ENCODE measurements at places on chromosomes 12 and 14.

DNA sequence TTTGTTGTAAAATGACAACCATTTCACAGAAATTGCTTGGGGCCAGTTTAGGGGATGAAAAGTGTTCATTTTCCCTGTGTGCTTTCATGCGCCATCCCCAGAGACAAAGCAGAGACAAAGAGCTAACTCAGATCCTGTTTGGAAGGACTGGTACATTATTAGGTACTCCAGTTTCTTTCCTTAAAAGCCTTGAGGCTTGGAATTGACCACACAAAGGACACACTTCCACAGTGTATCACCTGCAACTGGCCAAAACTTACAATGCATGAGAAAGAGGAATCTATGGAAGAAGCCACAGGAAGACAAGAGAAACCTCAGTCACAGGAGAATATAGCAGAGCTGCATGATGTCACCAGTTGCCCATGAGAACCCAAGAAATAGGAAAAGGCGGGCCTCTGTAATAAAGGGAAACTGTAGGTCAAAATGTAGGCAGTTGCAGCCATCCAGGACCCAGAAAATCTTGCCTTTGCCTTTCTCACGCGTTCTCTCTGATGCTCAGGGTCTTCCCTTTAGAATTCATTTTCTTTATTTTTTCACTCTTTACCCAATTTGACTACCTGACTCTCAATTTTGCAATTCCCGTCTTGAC, 339.0 kb downstream of the RMST start:
- DNase-seq: no peak

- no peak for DNase-seq
Observed at GRCh38 chr12:106724934-106725333, 49.5 kb upstream of the RIC8B start.

DNA sequence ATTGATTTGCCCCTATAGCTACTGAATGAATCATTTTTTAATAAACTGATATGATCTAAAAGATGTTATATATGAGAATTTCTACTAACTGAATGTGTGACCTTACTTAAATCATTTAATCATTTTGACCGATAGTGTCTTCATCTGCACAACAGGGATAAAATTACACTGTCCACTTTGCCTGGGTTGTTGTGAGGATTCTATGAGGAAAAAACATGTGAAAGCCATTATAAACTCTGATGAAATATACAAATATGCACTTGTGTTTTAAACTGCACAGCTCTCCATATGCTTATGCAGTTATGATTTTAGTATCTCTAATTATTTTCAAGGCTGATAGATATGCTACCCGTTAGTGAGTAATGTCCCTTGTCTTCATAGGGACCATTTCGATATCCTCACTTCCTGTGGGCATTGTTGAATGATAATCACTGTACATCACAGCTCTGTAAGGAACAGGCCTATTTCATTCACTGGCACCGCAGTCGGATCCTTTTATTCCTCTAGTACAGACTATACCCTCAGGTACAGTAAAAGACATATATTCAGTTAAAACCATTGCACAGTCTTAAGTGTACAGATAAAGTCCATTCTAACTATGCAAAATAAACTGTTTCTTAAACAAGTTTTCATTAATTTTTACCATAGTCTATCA, 88.7 kb upstream of the RAP1B start:
- no peak for DNase-seq

- DNase-seq: no peak
Observed at GRCh38 chr12:93191956-93192355, 185.8 kb upstream of the NUDT4 start.

DNA sequence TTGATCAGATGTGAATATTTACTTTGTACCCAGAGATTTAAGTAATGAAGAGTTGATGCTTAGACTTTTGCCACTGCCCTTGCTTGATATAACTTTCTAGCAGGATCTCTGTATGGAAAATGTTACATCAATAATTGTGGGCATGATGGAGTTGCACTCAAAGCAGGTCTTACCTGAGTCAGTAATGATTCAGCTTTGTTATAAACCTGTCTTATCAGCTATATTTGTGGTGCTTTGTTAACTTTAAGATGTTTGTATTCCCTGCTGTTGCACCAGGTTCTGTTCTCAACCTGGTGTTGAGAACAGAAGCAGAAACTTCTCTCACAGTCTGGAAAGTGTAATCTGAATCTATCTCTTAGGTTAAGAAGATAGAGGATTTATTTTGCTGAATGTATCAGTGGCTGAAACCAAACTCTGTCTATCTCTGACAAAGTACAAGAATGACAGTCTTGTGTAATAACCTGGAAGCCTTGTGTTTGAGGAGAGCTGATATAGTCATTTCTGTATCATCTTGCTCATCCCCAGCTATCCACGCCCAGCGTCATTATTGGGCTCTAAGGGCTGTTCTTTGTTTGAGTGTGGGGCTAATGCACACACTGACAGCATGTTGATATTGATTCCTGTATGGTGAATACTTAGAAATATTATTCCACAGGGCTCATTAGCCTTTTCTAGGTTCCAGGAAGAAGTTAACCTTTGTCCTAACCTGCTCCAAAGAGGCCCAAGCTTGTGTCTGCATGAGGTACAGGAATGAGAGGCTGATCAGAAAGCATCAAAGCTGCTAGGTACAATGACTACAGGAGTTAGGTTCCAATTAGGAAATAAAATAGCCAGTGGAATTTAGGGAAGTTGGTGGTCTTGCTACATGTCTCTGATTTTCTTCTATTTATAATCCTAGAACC, 3.6 kb downstream of the AKAP6 start:
- DNase-seq: no peak

DNA sequence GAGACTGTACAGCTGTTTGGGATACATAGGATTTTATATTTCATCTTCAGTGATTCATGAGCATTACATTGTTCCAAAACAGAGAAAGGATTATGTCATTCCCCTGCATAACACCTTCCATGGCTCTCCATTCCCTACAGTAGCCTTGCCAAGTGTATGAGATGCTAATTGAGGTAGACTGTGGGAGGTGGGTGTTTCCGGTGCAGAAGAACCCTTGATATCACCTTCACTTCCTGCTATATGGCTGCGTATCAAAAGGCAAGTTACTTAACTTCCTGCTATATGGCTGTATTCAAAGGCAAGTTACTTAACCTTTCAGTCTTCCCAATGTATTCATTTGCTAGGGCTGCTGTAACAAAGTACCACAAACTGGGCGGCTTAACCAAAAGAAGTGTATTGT, 11.2 kb downstream of the FAR2 start:
- no peak for DNase-seq

- DNase-seq: no peak
Observed at GRCh38 chr12:12108441-12109058, 37.8 kb downstream of the BCL2L14 start.

- peak; percentile 85 for DNase-seq
Observed at GRCh38 chr12:67647799-67648520, 585 bp upstream of the DYRK2 start.

GRCh38 chr12:104422441-104422840, 34.3 kb upstream of the CHST11 start:
- no peak for DNase-seq

DNA sequence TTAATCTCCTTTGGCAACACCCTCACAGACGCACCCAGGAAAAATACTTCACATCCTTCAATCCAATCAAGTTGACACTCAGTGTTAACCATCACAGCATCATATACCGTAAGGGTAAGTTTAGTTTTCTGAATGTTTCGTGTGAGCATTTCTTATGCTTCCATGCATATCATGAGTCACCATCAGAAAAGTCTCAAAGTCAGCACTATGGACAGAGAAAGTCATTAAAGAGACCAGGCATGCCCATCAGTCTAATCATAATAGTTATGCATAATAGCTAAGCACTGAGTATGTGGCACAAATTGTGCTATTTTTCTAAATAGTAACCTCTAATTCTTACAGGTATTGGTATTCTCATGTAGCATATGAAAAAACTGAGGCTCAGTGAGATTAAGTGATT, 158.8 kb upstream of the PRMT8 start:
- no peak for DNase-seq

- peak; percentile 38 for DNase-seq
Observed at GRCh38 chr14:99682809-99683618, 1.1 kb upstream of the CYP46A1 start.

DNA sequence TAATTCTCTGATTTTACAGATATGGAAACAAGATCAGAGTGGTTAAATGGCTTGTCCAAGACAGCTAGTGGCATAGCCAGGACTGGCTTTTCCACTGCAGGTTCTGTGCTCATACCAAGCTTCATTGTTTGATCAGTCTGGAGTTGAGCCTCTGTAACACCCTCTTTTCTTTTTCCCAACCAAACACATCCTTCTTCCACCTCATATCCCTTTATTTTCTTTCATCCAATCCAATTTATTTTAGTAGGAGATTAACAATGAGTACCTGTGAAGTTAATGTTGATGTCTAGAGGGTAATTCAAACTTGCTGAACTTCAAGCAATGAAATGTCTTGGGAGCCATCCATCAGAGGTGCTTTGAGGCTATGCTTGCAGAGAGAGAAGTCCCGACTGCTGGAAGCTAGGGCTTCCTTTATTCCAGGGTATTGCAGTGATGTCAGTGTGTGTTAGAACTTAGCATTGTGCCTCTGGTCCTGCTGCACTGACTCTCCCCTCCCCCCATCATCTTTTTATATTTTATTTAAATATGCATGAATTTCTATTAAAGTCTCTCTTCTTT, 452.1 kb upstream of the PDE3A start:
- DNase-seq: no peak

DNA sequence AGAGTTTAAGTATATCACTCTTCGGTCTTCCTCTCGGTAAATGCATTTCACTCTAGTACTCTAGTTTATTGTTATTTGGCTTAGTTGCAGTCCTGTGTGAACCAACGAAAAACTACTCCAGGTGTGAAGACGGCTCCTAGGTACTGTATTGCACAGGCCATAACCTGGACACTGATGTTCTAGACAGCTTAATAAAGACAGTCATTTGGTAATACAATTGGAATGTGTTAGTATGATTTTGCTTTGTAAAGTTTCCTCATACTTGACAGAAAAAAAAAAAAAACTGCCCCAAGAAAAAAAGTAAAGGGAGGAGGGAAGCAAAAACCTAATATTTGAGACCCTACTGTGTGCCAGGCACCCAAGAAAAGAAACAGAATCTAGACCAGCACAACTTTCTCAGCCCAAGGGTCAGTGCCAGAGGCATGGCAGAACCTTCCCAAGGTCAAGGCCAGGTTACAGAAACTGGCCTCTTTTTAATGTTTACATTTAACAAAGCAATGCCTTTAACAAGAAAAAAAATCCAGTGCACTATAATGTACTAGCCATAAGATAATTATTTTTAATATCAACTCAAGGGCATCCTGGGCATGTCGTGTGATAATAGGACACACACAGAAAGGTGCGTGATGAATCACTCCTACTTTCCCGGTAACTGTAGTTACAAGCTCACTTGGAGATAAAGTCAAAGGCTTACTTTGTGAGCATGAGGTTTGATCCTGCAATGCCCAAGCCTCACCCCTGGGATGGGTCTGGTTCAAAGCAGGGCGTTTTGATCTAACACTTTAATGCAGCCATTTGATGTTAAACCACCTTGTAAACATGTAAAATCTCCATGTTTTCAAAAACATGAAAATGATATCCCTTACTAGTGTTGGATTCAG, 110.6 kb downstream of the BMP4 start:
- no peak for DNase-seq

DNA sequence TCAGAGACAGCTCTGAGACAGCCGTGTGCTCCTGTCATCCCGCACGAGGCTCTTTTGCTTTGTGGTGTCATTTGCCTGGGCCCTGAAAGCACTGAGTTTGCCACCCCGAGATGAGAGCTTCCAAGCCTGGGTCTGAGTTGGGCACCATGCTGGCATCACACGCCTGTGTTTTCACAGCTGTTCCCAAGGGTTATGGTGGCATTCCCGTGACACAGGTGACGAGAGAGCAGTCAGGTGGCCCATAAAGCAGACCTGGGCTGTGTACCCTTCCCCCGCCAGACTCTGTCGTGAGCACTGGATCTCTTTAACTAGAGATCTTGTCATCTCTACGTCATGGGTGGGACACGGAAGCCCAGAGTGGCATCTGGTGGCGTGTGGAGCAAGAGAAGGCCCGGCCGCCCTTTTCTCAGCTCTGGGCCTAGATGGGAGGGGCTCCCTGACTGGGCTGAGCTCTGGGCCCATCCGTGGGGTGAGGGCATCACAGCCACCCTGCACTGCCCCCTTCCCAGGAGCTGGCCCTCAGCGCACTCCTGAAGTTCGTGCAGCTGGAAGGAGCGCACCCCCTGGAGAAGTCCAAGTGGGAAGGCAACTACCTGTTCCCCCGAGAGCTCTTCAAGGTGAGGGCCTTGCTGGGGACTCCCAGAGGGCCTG, 2.6 kb downstream of the NOC4L start:
- no peak for DNase-seq

GRCh38 chr14:67459336-67459735, 29.2 kb downstream of the TMEM229B start:
- no peak for DNase-seq

DNA sequence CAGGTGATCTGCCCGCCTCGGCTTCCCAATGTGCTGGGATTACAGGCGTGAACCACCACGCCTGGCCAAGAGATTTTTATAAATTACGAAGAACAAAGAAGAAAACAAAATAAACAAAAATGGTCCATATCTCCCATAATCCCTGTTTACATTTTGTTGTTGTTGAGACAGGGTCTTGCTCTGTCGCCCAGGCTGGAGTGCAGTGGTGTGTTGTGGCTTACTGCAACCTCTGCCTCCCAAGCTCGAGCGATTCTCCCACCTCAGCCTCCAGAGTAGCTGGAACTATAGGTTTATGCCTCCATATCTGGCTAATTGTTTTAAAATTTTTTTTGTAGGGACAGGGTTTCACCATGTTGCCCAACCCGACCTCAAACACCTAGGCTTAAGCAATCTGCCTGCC, 156.1 kb downstream of the ZNF664 start:
- DNase-seq: no peak

- DNase-seq: no peak
Observed at GRCh38 chr14:54804538-54805041, 98.0 kb downstream of the GCH1 start.

DNA sequence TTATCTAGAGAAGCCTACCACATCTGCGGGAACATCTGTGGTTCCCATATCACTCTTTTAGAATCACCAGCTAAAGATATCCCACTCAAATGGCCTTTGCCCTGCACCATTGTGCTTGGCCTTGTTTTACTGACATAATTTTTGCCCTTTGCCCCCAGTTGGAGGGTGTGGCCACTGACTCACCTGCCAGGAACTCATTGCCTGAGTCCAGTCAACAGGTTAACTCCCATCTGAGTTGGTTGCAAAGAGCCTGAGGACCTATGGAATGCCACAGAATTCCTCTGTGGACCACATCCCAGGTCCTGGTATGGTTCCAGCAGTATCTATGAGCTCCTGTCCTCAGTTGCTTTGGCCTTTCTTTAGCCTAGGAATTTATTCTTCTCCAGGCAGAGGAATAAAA, 55.7 kb upstream of the PTGR2 start:
- peak; percentile 88 for DNase-seq

DNA sequence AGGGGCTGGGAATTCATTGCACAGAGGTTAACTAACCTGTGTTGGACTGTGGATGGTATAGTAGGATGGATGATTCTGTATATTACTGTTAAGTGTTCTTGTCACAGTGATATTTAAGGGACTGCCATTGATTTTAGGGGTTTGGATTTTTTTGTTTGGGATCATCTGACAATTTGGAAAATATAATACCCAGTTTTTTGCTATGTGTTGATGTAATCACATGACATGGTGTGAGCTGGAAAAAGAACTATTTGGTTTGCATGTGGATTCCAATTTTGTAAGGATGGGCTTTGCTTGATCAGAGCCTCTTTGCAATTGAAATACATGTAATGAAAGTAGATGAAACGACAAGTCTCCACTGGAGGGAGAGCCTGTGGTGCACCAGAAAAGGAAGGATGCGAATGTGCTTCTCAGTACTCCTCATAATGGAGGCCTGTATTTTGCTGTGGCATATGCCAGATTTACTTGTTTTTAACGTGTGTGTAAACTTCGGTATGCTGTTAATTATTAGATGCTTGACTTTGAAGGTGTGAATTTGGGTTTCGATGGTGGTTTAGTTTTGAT, 2.7 kb downstream of the DYRK2 start:
- peak; percentile 23 for DNase-seq

Measured in RCC 7860 (cell line).